ENCODE measurements at places on chromosomes 12 and 14.
A peak's percentile ranks its signal among the peaks of the same experiment; 100 is the strongest.

DNA sequence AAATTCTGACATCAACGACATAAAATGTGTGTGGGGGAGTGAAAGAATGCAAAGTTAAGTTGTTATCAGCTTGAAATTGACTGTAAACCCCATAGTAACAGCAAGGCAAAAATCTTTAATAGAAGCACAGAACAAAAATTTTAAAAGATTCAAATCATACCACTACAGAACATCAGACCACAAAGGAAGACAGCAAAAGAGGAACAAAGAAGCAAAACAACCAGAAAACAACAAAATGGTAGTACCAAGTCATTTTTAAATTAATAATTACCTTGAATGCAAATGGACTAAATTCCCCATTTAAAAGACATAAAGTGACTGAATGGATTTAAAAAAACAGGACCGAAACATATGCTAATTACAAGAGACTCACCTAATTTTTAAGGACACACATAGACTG lies 31.3 kb downstream of the A2M start:
- no peak for DNase-seq

- no peak for DNase-seq
Measured at GRCh38 chr12:96421014-96421413, 20.8 kb upstream of the CDK17 start.

GRCh38 chr12:55188974-55189556 lies 31.8 kb upstream of the OR10A7 start:
- DNase-seq, result peak; percentile 96

GRCh38 chr12:124720681-124721500 lies 142.8 kb downstream of the SCARB1 start:
- no peak for DNase-seq

DNA sequence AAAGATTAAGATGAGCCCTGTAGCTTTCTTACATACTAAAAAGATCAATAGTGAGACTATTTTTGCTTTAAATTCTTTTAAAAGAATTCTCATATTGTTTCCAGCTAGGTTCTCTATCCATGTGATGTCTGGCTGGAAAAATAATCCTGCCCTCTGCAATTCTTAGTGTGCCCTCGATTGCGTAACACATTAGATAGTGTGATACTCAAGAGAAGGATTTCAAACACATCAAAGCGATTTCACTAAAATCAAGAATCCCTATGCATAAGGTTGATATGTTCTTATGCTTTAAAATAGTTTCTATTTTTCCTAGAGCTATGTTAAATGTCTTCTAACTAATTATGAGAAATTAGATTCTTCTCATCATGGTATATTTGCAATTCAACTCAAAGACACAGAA lies 127.3 kb upstream of the PLEKHA5 start:
- no peak for DNase-seq

DNA sequence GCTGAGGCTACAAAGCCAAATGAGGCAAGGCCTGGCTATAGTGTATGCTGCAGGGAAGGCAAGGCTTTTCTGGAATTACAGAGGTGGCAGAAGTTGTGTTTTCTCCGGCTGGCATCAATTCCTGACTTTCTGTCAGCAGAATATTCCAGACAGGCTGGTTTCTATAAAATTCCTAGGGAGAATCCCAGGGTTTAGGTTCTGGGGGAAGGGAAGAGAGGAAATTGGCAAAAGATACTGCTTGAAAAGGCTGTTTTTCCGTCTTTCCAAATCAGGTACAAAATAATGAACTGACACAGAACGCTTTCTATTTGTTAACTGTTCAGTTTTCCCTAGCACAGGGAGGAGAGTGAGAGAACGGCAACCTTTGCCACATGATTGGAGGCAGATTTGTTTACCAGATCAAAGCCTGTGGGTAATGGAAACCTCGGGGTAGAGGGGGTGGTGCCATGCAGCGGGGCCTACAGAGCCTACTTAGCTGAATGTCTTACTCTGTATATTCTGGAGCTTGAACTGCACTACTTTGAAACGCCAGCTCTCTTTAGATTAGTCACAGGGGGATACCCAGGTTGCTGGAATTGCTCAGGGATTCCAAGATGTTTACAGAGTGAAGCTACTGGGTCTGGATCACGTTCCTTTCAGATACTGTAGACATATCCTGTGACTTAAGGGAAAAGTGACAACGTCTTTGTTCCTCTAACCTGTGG lies 65.8 kb upstream of the DACT1 start:
- no peak for DNase-seq

DNA sequence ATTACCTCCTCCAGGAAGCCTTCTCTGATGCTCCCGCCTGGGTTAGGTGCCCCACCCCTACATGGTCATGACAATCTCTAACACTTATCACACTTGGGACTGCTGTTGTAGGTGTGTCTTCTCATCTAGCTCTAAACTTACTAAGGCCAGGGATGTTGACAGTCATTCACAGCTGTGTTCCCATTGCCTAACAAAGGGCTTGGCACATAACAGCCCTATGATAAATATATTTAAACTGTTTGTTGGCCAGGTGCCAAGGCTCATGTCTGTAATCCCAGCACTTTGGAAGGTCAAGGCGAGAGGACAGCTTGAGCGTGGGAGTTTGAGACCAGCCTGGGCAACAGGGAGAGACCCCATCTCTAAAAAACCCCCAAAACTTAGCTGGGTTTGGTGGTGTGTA lies 98.8 kb upstream of the RGS6 start:
- DNase-seq, result no peak

- peak; percentile 69 for DNase-seq
Measured at GRCh38 chr14:100696590-100696989, 30.1 kb upstream of the DLK1 start.

DNA sequence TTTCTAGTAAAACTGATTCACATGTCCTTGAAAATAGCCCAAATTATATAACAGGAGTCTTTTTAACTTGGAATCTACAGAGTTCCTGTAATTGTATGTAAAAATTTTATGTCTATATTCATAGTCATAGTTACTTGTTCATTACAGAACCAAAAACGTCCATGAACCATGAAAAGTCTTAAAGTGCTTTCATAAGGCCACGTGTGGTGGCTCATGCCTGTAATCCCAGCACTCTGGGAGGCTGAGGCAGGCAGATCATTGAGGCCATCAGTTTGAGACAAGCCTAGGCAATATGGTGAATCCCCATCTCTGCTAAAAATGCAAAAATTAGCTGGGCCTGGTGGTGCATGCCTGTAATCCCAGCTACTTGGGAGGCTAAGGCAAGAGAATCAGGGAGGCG lies 48.4 kb downstream of the GALNT4 start:
- DNase-seq, result no peak

GRCh38 chr14:71475916-71476315 lies 456.3 kb upstream of the RGS6 start:
- DNase-seq, result no peak

DNA sequence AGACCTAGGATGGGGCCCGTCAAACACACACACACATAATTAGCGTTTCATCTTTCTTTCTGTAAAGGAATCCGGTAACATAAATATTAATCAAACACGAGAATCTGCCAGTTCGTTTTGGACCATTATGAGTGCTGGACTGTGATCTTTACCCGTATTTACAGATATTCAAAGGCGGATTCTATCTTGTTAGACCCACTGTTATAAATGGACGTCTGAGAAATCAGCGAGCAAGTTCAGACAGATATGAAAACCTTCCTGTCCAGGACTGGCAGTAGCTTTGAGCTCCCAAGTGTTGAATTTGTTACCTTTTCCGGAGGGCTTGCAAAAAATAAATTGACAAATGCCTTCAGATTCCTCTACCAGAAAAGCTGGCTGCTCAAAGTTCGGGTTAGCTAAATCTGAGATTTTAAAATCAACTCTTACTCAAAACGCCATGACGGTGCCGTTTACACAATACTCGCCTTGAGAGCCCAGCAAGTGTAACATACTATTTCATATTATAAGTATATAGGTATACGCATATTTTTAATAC lies 27.6 kb downstream of the BCL11B start:
- DNase-seq, result no peak

DNA sequence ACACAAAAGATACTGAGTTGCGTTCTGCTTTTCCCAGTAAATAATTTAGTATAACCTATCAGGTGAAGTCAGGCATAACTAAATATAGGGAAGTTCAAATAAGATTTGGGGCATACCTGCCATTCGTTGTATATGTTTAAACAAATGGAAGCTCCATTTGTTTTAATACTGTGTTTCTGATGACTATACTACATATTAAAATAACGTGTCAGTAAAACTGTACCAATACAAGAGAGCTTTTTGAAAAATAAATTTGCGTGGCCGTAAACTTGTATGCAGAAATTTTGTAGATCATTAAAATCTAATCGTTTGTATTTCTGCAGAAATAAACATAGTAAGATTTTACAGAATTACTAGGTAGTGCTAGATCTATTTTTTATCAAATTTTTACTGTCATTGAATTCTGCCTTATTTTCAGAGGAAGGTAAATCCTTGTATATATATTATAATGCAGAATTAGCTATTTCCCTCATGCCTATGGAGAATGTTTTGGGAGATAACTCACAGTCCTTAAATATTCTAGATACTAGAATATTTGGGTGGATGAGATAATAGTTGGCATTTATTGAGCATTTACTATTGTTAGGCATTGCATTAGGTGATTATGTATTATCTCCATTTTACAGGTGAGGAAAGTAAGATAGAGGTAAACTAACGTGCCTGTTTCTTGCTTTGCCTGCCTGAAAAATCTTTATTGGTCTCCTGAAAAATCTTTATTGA lies 1.5 kb downstream of the SCFD1 start:
- DNase-seq, result no peak

GRCh38 chr12:123151457-123152454 lies 866 bp upstream of the PITPNM2 start:
- no peak for DNase-seq

DNA sequence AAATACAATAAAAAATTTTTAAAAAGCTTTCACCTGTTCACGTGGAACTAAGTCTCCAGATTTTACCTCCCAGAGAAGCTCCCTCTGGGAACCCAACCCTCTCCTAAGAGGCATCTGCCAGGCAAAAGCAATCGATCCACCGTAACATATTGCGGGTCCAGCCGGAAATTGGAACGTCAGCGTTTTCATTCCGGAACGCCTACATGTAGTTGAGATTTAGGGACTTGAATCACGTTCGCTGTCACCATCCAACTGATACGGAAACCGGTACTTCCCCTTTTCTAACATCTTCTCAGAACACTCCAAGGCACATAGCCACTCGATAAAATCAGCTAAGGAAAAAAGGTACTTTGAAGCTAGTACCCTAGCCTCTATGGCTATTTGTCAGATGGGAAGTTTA lies 70.3 kb downstream of the COX16 start:
- DNase-seq, result no peak

DNA sequence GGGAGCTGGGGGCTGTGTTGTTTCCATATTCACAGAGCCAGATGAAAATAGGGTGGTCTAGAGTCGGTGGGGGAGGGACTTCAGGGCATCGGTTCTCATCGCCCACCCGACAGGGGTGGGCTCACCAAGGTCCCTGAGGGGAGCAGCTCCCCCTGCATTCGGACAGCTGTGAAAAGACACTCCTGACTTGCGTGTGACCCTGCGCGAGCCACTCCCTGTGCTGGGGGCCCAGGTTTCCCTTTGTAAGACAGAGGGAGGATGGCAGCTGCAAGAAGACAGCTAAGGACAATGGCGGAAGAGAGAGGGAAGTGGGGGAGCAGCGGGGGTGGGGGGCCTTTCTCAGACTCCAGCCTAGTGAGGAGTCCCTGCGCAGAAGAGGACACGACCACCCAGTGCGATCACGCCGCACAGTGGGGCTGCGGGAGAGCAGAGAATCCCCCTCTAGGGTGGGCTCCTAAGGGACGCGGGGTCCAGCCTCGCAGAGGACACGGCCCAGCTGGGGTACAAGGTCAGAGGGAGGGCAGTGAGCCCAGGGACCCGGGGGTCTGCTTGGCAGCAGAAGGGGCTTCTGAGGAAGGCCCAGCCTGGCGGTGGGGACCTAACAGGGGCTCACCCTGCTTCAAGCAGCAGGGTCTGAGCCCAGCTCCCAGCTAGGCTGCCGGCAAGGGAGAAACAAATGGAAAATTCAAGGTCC lies 326.9 kb upstream of the DIO3 start:
- DNase-seq, result peak; percentile 10

DNA sequence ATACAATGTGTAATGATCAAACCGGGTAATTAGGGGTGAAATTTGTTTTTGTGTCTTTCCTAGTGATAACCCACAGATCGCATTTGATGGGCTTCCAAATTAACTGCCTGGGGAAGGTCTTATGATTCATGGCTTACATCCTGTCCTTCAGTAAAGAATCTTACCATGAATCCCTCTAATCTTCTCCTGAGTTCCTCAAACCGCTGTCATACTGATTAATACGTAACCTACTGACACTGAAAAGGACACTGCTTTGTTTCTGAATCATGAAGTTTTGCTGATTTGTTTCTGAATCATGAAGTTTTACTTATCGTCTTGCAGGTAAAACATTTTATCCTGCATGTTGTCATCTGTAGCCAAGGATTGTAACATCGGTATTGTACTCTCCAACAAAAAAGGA lies 52.0 kb upstream of the CRY1 start:
- no peak for DNase-seq

GRCh38 chr12:12837025-12837812 lies 24.1 kb downstream of the DDX47 start:
- peak; percentile 86 for DNase-seq

GRCh38 chr12:76627346-76628135 lies 68.0 kb upstream of the OSBPL8 start:
- DNase-seq, result no peak

GRCh38 chr12:69044887-69045286 lies 111.9 kb upstream of the CPM start:
- DNase-seq, result no peak

DNA sequence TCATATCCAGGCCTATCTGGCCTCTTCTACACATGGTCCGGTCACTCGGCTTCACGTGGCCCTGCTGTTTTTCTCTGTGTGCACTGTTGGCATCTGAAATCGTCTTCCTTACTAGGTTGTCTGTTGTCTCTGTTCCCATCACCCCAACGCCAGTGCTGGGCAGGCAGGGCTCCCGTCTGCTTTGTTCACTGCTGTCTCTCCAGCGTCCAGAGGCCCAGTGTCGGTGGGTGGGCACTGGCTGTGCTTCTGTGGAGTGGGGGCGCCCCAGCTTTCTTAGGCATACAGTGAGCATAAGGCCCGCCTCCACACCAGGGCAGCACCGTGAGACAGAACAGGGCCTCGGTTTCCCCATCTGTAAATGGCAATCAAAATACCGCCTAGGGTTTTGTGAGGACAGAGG lies 153.1 kb downstream of the BCL11B start:
- no peak for DNase-seq

GRCh38 chr14:26466862-26467261 lies 131.0 kb downstream of the NOVA1 start:
- DNase-seq, result no peak

DNA sequence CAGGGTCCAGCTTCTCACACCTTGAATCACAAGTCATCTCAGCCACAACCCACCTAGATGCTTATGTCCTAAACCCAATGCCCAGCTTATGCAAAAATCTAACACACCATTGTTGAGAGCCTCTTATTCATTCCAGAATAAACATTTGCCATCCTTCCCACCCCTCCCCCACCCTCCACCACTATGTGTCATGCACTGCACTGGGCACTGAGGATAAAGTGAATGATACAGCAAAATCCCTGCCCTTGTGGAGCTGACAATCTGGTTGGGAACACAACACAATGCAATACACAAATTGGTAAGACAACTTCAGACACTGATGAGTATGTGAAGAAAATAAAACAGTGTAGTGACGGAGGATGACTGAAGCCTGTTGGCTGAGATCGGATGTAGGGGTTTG lies 1.4 kb upstream of the GLTP start:
- DNase-seq, result no peak

All from spinal cord (tissue), 10 donors.